ENCODE measurements at places on chromosomes 2 and 18.

DNA sequence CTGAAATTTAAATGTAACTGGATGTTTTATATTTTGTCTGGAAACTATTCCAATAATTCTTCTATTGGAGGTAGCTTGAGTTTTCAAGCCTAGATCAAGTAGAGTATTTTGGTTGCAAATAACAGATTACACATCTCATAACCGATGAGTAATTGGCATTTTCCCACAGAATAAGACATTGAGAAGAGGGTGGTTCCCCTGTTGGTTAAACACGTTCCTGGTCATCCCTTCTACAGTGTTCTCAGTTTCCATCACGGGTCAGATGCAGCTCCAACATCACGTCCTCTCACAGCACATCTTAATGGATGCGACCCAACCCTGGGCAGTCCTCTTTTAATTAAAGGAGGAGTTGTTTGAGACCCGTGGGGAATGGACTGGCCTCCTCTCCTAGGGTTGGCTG is 149.0 kb upstream of the ZNF516 start:
- DNase-seq: no peak

DNA sequence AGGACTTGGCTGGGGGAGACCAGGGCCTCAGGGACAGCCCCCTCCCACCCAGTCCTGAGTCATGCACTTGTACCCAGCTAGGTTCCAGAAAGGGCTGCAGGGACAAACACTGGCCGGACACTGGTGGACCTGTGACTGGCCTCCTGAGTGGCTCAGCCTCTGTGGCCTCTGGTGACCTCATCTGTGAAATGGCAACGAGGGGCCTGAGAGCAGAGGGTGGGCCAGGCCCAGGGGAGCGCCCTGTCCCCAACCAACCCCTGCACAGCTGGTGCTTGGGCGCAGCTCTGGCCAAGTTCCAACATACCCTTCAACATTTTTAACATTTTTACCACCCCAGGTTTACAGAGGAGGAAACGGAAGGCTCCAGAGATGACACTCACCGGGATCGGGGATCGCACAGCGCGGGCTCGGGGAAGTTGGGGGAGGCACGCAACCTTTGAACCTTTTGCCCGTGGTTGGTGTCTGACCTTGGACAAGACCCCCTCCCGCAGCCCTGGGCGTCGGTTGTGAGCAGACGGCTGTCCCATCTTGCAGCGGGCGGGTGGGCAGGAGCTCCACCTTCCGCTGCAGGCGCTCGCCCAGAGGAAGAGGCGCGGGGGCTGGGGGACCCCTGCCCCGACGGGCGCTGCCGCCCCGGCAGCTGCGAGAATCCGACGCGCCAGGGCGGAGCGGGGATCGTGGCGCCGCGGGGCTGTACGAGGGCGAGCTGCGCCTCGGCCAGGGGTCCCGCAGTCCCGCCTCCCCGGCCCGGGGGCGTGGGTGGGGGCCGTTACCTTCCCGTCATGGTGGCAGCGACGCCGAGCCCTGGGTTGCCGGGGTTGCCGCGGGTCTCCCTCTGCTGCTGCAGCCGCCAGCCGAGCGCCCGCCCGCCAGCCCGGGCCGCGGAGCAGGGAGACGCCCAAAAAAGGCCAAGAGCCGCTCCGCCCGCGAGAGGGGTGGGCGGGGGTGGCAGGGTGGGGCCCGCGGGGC is 805 bp downstream of the LIMS2 start:
- peak; percentile 20 for DNase-seq

DNA sequence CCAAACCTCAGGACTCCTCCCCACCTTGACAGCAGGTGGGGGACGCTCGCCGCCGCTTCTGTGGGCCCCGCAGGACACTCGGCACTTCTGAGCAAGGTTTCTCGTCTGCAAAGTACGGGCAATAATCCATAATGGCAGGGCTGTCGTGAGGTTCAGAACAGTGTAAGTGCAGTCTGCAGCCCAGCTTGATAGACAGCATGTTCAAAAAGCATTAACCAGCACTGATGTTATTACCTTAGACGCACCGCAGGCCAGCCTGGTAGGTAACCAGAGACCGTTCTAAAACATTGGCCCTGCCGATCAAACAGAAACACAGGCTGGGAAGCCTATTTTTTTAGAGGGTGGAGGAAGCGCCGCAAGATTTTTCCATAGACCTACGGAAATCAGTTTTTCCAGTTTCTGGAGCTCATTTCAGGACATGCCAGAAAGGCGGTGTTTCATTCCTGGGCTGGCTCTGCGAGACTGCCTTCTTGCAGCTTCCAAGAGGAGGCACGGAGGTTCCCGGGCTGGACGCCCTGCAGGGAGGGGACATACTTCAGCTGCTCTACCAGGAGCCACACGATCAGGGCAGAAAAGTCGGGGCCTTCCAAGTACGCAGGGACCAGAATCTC is 148.7 kb downstream of the TPO start:
- no peak for DNase-seq

- DNase-seq: no peak
Observed at GRCh38 chr2:154193246-154193645, 321.5 kb downstream of the GALNT13 start.

- DNase-seq: no peak
Observed at GRCh38 chr2:212977152-212977551, 174.3 kb downstream of the IKZF2 start.

- no peak for DNase-seq
Observed at GRCh38 chr2:189146553-189146952, 33.0 kb downstream of the COL5A2 start.

- no peak for DNase-seq
Observed at GRCh38 chr2:158500333-158500732, 43.6 kb downstream of the PKP4 start.

DNA sequence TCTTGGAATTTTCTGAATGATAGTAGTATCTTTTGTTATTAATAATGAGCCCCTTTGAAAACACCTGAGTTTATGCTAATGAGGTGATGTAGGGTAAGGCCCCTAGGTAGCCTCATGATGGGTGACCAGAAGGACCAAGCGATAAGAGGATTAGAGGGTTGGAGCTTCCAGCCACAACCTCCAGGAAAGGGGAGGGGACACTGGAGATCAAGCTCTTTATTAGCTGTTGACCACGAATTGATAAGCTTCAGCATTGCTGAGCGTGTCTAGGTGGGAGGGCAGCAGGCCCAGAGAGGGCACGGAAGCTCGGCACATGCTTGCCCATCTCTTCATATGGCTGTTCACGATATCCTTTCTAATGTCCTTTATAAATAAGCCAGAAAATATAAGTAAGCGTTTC is 39.0 kb downstream of the KIAA2012 start:
- no peak for DNase-seq

DNA sequence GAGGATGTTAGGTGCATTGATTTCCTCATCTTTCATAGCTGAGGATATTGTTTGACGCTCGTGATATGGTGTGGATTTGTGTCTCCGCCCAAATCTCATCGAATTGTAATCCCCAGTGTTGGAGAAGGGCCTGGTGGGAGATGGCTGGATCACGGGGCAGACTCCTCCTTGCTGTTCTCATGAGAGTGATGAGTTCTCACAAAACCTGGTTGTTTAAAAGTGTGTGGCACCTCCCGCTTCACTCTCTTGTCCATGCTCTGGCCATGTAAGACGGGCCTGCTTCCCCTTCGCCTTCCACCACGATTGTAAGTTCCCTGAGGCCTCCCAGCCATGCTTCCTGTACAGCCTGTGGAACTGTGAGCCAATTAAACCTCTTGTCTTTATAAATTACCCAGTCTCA is 28.4 kb upstream of the GPC1 start:
- no peak for DNase-seq

GRCh38 chr2:85503851-85504777 is 34.9 kb upstream of the MAT2A start:
- DNase-seq: no peak

DNA sequence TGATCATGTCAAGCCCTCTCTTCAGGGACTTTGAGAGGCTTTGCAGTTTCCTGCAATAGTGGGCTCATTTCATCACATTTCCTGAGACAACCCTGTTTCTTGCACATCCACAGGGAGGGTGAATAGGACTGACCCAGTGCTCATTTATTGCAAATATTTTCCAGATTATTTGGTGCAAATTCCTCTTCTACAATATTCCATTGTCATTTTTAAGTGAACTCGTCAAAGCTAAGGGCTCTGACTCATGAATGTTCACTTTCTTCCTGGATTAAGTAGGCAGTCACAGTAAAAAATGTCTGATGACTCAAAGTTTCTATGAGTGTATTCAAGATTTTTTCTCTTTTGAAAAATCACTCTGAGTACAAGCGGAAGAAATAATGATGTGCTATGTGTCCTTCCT is 225.5 kb upstream of the GALNT5 start:
- DNase-seq: no peak

GRCh38 chr2:40373111-40373510 is 78.8 kb downstream of the SLC8A1 start:
- DNase-seq: no peak

GRCh38 chr2:143730155-143730952 is 601.1 kb downstream of the ARHGAP15 start:
- DNase-seq: no peak

DNA sequence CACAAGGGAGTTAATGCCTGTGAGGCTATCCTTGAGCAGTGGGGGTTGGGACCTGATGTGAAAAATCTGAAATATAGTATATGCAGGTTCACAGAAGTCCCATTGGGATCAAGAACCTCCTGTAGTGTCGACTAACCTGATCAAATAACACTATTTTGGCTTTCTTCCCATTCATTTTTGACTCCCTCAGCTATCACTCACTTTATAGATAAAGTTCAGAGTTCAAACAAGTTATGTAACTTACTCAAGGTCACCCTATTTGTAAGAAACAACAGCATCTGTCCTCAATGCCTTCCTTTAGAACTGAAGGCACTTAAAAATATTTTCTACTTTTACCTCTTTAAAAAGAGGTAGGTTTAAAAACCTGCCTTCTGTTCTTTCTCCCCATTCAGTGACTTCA is 341.6 kb downstream of the DPP10 start:
- DNase-seq: no peak

DNA sequence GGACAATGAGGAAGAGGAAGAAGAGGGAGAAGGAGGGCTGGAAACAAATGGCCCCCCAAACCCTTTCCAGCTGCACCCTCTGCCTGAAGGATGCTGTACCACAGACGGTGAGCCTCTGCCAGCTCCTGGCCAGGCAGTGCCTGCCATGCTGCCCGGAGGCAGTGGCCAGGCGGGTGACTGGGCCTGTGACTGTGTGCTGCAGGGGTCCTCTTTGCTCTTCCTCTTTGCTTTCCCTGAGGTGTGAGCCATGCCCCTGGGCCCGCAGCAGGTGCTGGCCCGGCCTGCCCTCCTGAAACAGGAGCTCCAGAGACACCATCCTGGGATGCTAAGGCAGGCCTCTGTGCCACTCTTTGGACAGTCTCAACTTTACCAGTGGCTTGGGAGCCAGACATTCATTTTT is 28.6 kb downstream of the GREB1 start:
- no peak for DNase-seq

DNA sequence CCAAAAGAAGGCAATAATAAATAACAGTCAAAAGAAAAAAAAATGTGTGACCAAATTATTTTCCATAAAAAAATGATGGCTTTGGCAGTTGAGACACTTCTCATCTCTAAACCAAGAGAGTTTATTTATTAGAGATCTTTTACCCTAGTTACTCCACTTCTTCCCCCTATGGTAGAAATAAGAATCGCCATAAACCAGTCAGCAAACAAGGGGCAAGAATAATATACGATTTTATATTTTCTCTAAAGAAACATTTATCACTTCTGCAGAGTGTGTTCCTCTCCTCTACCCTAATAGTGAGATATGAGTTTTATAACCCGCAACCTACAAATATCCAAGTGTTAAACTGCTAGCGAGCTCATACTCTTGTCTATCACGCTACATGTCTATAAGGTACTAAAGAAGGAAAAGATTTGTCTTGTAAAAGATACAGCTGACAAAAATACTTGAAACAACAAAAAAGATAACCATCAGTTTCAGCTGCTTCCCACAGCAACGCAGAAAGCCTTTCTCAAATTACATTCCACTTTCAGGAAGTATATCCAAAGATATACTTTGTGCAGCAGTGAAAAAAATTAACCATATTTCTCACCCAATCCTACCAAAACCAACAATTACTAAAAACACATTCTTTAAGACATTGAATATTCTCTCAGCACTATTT is 2.3 kb downstream of the RNF103 start:
- DNase-seq: no peak

DNA sequence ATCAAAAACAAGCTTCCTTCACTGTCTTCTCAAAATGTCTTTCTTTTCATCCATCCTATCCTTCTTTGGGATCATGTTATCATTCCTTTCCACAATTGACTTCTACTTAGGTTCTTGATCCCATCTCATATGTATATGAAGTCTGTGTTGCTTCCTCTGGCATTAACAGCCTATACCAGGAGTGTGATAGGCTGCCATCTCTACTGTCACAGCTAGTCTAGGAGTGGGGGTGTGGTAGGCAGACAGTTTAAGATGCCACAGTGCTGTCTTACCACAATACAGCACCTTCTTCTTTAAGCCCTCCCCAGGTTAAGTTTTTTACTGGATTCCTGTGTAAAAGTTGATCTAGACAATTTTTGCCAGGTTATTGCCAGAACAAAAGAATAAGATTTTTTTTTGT is 3.7 kb upstream of the HTR2B start:
- DNase-seq: no peak

GRCh38 chr18:67484458-67484857 is 32.1 kb downstream of the DSEL start:
- DNase-seq: no peak

- no peak for DNase-seq
Observed at GRCh38 chr2:238427435-238428162, 872 bp downstream of the ASB1 start.

- no peak for DNase-seq
Observed at GRCh38 chr2:196591621-196592022, 47.9 kb upstream of the CCDC150 start.

DNA sequence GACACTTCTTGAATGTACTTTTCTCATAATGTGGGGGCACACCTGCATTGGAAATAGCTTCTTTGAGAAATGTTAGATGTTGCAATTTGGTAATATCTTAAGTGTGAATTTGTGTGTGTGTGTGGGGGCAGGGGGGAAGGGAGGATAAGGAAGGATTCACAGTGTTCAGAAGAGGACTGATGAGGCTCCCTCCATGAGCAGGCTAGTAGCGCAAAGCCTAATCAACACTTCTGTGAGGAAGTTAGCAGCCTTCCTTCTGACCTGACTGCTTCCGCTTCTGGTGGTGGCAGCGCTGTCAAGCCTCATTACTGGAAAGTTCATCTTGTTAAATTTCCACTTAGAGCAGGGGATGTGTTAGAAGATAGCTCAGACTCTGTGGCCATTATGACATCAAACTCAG is 295.4 kb upstream of the SPRED2 start:
- no peak for DNase-seq

- DNase-seq: no peak
Observed at GRCh38 chr2:64979744-64980143, 9.5 kb upstream of the SLC1A4 start.

DNA sequence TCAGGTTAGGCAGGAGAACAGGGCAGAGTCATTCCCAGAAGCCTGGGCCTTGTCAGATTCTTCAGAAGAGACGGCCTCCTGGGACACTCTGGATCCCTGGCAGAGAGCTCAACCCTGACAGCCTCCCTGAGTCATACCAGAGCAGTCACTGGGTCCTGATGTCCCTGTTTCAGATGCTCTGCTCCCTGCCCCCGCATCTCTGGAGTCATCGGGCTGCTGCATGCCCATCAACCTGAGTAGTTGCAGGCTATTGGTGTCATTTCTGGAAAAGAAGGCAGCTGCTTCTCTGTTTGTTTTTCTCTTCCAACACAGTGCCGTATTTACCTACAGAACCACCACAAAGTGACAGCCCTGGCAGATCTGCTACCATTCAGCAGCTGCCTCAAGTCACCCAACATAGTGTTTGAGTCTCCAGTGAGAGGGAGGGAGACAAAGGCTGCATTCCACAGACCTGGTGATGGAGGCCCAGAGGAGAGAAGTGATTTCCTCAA is 145.1 kb downstream of the B3GNT2 start:
- no peak for DNase-seq

GRCh38 chr2:168289880-168290279 is 42.5 kb upstream of the STK39 start:
- DNase-seq: no peak

- DNase-seq: no peak
Observed at GRCh38 chr2:126902859-126903258, 4.2 kb downstream of the TEX51 start.

Measured in T-cell (primary cell).